WTC11 (cell line): ENCODE measurements at places on chromosomes 2 and 18.
A peak's percentile ranks its signal among the peaks of the same experiment; 100 is the strongest.

DNA sequence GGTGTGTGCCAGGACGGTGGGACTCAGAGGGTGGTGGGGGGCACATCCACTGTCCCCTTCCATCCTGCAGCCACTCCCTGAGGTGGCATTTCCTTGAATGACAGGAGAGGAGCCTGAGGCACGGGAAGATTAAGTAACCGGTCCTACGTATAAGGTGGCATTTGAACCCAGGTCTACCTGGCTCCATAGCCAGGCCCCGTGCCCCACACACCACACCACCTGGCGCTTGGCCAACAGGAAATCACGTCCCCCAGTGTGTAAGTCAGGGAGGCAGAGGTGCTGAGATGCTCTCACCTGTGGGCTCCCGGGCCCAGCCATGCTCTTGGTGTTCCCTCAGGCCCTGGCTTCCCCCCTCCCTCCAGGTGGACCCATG, 53.7 kb downstream of the HPCAL1 start:
- DNase-seq, result no peak

GRCh38 chr2:212213191-212213590, 325.4 kb downstream of the ERBB4 start:
- DNase-seq, result no peak

DNA sequence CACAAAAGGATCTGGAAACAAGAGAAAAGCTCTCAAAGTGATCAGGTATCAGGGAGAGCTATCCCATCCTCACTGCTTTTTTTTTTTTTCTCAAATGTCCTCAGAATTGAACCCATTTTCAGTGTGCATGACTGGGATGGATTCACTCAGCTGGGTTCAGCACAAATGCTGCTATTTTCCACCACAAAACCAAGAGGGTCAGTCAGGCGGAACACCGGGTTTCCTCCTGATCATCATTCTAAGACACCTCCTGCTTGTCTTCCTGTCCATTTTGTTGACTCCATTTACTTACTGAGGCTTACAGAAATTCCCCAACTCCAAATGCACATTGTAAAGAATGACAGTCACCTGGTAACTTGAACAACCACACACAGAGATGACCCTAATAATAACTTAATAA, 39.9 kb downstream of the CYRIA start:
- DNase-seq, result no peak

- no peak for DNase-seq
These were observed 7.3 kb upstream of the ETAA1 start for GRCh38 chr2:67389788-67390187.

GRCh38 chr2:70657246-70657645, 103.6 kb upstream of the TGFA start:
- DNase-seq, result no peak

- no peak for DNase-seq
These were observed 459.5 kb downstream of the ARHGAP15 start for GRCh38 chr2:143588746-143589145.

GRCh38 chr2:16413285-16413684, 252.3 kb downstream of the CYRIA start:
- DNase-seq, result no peak

DNA sequence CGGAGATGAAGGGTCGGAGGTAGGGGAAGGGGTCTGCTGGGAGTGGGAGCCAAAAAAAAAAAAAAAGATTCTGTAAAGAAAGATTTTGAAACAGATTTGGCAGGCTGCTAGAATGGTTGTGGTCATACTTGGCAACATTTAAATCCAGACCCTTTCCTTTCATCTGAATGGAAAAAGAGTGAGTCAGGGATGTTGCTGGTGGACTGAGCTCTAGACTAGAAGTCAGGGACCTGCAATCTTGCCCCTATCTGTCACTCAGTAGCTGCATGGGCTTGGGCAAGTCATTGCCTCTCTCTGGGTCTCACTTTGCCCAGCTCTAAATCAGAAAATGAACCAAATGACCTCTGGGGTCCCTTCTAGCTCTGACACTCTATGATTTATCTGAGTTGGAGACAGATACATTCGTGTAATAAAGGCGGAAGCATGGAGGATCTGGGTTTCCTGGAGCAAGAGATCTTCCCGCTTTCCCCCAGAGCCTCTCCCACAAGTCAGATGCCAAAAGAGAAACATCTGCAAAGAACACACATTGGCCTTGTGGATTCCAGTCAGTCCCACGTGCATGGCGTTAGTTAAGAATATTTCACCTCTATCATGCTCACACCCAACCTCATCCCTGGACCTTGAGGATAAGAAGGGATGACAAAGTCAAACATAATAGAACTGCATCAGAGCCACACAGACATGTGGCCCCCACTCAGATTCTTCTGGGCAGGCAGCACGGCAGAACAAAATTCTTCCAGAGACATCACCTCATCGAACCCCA, 58.5 kb downstream of the ADD2 start:
- no peak for DNase-seq

DNA sequence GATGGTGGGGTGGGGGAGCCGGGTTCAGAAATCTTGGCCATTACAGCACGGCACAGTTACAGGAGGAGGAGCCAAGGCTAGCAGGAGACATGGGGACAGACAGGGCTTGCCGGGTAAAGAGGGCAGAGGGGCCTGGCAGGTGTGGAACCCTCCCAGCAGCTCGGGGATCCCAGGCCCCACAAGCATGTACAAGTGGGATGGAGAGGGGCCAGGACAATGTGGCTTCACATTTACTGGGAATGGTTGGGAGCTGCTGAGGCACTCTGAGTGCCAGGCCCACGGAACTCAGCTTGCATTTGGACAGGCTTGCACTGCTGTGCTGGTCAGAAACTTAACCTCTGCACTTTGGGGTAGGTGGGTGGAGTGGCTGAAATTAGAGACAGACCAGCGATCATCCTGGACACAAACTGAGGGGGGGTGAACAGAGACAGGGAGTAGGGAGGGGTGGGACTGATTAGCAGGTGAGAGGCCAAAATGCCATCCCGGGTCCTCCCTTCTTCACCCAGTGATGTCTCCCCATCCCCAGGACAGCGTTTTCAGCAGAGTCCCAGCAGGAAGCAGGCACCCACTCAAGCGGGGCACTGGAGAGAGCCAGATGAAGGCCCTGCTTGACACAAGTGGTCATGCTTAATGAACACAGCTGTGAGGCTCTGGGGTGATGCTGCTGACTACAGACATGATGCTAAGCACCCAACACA, 9.6 kb downstream of the PER2 start:
- no peak for DNase-seq

DNA sequence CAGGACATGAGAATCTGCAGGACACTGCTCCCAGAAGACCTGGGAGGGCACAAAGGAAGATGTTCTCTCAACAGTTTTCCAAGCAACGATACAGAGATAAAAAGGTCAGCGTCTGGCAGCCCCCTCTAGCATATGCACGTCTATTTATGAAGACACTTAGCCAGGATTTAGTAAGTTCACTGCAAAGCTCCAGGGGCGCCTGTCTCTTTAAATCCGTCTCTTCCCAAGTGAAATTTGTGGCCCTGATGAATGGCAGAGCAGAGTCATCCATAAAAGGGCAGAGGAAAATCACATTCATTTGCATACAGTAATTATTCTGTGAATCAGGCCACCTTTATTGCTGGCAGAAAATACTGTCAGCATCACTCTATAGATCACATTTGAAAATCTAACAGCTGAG, 390.9 kb upstream of the SMIM21 start:
- no peak for DNase-seq

DNA sequence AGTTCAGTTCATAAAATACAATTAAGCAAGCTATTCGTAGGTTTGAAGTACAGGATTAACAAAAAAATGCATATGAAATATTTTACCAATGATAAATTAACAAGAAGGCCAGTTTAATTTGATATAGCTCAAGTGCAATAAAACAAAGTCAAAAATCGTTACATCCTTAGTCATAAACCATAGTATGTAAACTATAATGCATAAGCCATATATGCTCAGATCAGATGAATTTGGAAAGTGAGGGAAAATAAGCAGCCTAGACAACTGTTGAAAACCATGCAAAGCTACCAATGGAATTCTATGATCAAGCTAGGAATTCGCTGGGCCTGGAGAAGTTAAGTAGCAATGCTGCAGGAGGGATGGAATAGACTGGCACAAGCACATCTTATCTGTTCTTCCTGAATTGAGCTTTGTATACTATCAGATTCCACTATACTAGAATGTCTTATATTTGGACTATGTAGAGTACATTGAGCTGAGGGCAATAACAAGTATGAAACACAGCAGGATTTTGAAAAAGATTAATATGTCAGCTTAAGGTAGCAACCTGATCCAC, 682.0 kb downstream of the IRS1 start:
- no peak for DNase-seq

GRCh38 chr2:96175951-96176350, 30.7 kb upstream of the DUSP2 start:
- no peak for DNase-seq

- DNase-seq, result no peak
These were observed 297.6 kb downstream of the CDCA7 start for GRCh38 chr2:173652311-173652710.

DNA sequence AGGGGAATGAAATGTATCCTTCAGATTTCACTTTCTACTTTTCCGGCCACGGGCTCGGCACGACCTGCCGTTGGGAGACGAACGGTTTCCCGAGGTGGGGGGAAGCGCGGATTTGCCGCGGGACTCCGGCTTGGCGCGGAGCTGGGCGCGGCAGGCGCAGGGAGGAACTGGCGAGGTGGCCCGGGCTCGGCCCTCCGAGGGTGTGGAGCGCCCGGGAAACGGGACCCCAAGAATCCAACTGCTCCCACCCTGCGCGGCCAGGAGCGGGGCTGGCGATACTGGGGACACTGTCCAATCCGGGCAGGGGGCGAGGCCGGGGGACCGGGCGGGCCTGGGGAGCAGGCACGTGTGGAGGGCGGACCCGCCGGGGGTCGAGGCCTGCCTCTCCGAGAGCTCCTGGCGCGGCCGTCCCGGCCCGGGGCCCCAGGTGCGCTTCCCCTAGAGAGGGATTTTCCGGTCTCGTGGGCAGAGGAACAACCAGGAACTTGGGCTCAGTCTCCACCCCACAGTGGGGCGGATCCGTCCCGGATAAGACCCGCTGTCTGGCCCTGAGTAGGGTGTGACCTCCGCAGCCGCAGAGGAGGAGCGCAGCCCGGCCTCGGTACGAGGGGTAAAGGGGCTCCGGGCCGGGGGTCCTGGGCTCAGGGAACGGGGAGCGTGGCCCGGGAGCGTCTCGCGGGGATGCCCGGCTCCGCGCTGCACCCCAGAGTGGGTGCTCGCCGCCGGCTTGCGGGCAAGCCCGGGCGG, at the start of gene ANXA4:
TSS of gene ANXA4 (plus strand) at position 560 of the 747 bp plus-strand sequence. CDS start 39,432 bp downstream, outside the sequence.
- peak; percentile 67 for DNase-seq

DNA sequence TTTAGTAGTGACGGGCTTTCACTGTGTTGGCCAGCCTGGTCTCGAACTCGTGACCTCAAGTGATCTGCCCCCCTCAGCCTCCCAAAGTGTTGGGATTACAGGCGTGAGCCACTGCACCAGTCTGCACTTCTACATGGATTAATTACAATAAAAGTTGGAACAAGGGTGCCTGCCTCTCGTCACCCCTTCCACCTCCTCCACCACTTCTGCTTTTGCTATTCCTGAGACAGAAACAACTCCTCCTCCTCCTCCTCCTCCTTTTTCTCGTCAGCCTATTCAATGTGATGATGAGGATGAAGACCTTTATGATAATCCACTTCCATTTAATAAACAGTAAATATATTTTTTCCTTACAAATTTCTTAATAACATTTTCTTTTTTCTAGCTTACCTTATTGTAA, 35.2 kb downstream of the SRBD1 start:
- no peak for DNase-seq

DNA sequence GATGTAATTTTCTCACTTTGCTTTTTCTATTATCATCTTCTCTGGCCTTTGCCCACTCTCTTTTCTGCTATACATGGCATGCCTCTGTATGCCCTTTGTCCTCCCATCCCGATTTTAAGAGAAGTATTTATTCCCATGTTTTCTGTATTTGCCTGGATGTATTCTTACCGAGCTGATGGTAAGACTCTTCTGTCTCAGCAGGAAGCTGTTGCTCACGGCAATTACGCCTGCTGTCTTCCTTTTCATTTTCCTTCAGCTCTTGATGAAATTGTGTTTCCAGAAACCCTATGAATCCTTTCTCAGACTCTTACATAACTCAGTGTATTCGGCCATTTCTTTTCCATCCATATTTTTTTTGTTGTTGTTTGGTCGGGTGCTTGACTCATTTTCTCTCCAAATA, 121.6 kb downstream of the SP3 start:
- no peak for DNase-seq

- no peak for DNase-seq
These were observed 33.0 kb downstream of the VAPA start for GRCh38 chr18:9946831-9947230.

DNA sequence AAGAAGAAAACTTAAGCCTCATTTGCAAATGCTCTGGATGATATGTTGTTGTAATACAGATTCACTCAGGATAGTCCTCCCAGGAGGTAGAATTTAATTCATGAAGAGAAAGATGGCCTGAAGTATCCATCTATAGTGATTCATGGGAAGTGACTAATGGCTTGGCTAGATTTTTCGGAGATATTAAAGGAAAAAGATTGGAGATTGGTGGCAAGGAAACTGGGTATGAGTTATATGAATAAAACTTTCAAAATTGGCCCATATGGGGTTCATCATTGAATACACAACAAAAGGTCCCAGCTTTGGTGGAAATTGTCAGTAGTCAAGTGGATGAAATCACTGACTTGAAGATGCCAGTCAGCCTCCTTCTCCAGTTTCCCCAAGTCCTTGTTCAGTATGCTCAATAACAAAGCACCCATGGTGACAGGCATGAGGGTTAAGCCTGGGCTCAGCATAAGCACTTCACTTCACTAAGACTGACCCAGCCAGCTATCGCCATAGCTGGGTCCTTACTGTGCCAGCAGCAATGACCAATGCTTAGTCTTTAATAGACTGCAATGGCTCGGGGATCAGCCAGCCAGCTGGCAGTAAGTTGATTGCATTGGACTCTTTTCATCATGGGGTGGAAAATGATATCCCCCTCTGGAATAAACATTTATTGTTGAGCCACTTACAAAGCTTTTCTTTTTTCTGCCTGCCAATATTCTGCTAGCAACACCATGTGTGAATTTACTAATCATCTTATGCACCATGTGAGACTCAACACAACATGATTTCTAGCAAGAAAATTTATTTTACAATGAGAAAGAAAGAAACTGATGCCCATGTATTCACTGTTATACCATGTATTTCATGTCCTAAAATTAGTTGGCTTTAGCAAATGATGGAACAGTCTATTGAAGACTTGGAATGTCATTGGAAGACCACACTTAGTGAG, 176.6 kb upstream of the TACR1 start:
- no peak for DNase-seq
